ENCODE measurements at places on chromosomes 11 and 22.

- no peaks in the 10 kb centered on the region for H3K27me3 ChIP-seq
- no peaks in the 10 kb centered on the region for H3K36me3 ChIP-seq
- DNase-seq = peak; percentile 80
- peak overlapping the region; percentile 33 for H3K27ac ChIP-seq
- no peaks in the 10 kb centered on the region for H3K4me1 ChIP-seq
- H3K4me3 ChIP-seq = no peak overlapping the region
Measured at GRCh38 chr11:102552447-102553194, 22.1 kb upstream of the MMP7 start.

DNA sequence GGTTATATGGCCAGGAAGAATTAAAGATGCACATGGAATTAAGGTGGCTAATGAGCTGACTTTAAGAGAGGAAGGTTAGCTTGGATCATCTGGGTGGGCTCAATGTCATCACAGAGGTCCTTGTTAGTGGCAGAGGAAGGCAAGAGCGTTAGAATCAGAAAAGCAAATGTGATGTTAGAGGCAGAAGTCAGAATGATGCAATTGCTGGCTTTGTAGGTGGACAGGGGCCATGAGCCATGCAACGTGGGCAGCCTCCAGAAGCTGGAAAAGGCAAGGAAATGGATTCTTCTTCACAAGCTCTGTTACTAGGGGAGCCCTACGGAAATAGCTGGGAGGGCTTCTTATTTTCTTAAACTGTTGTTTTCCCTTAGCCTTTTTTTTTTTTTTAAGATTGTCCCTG, 2.3 kb upstream of the CBLIF start:
- no peaks in the 10 kb centered on the region for H3K4me1 ChIP-seq
- no peak overlapping the region for H3K4me3 ChIP-seq
- no peak for DNase-seq

DNA sequence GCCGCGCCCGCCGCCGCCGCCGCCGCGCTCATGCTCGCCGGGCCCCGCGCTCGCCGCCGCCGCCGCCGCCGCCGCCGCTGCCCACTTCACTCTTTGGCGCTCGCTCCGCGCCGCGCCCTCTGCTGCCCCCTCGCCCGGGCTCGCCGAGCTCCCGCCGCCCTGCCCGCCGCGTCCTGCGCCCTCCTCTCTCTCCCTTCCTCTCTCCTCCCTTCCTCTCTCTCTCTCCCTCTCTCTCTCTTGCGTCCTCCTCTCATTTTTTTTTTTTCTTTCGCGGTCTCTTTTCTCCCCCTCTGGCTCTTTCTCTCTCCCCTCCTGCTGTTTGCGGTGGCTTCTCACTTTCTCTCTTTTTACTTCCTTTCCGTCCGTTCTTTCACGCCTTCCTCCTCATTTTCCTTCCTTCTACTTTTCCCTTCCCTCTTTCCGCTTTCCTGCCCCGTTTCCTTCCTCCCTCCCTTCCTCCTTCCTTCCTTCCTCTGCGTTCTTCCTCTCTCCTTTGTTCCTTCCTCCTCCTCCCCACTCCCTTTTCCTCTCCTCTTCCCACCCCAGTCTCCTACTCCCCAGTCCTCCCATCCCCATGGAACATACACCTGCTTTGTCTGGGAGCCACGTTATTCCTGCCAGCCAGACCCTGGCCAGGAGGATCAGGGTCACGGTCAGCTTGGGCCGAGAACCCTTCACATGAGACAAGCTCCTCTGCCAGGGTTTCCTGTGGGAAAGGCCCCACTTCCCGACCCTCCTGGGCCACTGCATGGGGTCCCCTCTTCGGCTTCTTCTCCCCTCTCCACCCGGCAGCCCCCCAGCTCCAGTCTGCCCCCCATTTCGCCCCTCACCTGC, 19.3 kb upstream of the SHISAL1 start:
- no peaks in the 10 kb centered on the region for H3K36me3 ChIP-seq
- no peaks in the 10 kb centered on the region for H3K4me1 ChIP-seq
- no peak overlapping the region for H3K4me3 ChIP-seq
- peaks cover 7% of the 10 kb centered on the region for H3K27me3 ChIP-seq

- no peak for DNase-seq
- no peaks in the 10 kb centered on the region for H3K27me3 ChIP-seq
- peak overlapping the region; percentile 77 for H3K4me3 ChIP-seq
- H3K4me1 ChIP-seq = peaks cover 20% of the 10 kb centered on the region
- H3K27ac ChIP-seq = no peak overlapping the region
Measured at GRCh38 chr22:19429950-19430889, 1.3 kb downstream of the HIRA start.

DNA sequence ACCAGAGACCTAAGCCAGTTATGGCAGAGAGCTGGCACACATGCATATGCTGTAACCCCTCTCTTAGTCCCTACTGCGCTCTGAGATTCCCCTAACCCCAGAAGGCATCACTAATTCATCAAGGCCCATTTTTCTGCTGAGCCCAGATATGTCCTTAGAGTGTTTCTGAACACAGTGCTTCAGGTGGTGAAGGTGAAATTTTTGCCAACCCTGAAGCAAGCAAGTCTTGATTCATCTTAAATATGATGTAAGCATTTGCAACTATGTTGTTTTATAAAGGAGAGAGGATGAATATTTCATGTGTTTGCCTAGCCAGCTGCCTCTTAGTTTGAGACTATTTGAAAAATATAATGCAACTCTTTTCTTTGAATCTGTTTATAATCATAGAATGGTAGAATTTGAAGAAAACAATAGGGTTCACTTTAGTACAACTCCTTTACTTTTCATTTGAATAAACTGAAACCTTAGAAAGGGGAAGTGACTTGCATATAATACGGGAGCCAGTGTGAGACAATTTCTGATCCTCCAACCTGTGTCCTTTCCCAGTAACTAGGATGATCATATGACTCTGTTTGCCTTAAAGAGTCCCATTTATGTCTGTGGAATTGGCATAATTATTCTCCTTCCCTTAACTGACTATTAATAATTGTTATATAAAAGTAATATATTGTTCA, 194.3 kb upstream of the MTNR1B start:
- H3K4me1 ChIP-seq = no peaks in the 10 kb centered on the region
- H3K27ac ChIP-seq = no peak overlapping the region
- no peak overlapping the region for H3K4me3 ChIP-seq

GRCh38 chr22:37427135-37427710, at the start of gene ELFN2:
ELFN2 (minus strand) TSS chr22:37427479; CDS start chr22:37375534, 51,945 bp downstream.
- no peak for DNase-seq
- no peaks in the 10 kb centered on the region for H3K36me3 ChIP-seq
- no peak within 1 kb of the TSS for H3K27ac ChIP-seq
- H3K4me1 ChIP-seq = no peaks in the 10 kb centered on the region
- H3K27me3 ChIP-seq = no peaks in the 10 kb centered on the region

- no peaks in the 10 kb centered on the region for H3K27me3 ChIP-seq
- H3K4me1 ChIP-seq = no peaks in the 10 kb centered on the region
- no peak for DNase-seq
- no peaks in the 10 kb centered on the region for H3K36me3 ChIP-seq
Measured at GRCh38 chr11:35978183-35978582, 34.3 kb downstream of the LDLRAD3 start.

- H3K36me3 ChIP-seq = no peaks in the 10 kb centered on the region
- peaks cover 8% of the 10 kb centered on the region for H3K4me1 ChIP-seq
- H3K27ac ChIP-seq = no peak overlapping the region
- no peaks in the 10 kb centered on the region for H3K27me3 ChIP-seq
- DNase-seq = no peak
Measured at GRCh38 chr11:102368472-102368871, 21.5 kb downstream of the BIRC2 start.

GRCh38 chr11:126410649-126411048, 55.2 kb downstream of the ST3GAL4 start:
- H3K27me3 ChIP-seq = no peaks in the 10 kb centered on the region
- no peak overlapping the region for H3K4me3 ChIP-seq
- no peaks in the 10 kb centered on the region for H3K36me3 ChIP-seq
- DNase-seq = no peak

- H3K27ac ChIP-seq = no peak overlapping the region
- no peaks in the 10 kb centered on the region for H3K36me3 ChIP-seq
- H3K4me3 ChIP-seq = no peak overlapping the region
- peak; percentile 49 for DNase-seq
Measured at GRCh38 chr11:77619576-77620198, 17.9 kb downstream of the CLNS1A start.

GRCh38 chr11:19646921-19647320, 65.7 kb upstream of the NAV2 start:
- no peak overlapping the region for H3K27ac ChIP-seq
- H3K4me1 ChIP-seq = no peaks in the 10 kb centered on the region
- no peak overlapping the region for H3K4me3 ChIP-seq
- no peaks in the 10 kb centered on the region for H3K27me3 ChIP-seq

GRCh38 chr11:119920666-119921387, 191.8 kb upstream of the NECTIN1 start:
- H3K4me3 ChIP-seq = no peak overlapping the region
- peaks cover 4% of the 10 kb centered on the region for H3K27me3 ChIP-seq
- H3K27ac ChIP-seq = no peak overlapping the region

DNA sequence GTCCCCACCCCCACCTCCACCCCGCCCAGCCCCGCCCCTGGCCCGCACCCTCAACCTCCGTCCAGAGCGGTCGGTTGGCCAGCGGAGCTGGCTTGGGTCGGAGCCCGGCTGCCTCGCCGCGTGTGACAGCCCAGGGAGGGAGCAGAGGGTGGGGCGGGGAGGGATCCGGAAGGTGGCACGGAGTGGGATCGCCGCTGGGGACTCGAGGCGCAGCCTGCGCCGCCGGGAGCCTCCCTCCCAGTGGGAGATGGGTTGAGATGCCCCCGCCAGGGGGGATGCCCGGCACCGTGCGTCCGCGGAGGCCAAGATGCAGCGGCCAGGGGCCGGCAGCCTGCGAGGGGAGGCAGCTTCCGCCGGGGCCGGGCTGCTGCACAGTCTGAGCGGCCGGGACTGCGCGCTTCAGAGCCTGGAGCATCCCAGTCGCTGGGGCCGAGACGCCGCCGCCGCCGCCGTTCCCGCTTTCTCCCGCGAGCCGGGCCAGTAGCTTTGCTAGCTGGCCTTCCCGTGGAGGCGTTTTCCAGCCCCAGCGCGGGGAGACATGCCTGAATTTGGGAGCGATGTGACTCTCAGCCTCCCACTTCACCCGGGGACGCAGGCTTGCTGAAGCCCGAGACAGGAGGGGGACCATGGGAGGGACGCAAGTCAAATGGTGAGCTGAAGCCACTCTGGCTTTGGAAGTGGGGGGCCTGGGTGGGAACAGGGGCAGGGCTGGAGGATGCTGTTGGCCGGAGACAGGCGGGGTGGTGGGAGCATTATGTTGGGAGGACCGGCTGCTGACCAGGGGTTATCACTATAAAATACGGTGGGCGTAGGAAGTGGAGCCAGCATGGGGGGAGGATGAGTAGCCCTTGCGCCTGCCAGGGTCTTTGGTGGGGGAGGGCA, 40.2 kb downstream of the DIXDC1 start:
- peaks cover 6% of the 10 kb centered on the region for H3K4me1 ChIP-seq
- no peaks in the 10 kb centered on the region for H3K27me3 ChIP-seq
- H3K27ac ChIP-seq = peak overlapping the region; percentile 89
- H3K4me3 ChIP-seq = peak overlapping the region; percentile 60

DNA sequence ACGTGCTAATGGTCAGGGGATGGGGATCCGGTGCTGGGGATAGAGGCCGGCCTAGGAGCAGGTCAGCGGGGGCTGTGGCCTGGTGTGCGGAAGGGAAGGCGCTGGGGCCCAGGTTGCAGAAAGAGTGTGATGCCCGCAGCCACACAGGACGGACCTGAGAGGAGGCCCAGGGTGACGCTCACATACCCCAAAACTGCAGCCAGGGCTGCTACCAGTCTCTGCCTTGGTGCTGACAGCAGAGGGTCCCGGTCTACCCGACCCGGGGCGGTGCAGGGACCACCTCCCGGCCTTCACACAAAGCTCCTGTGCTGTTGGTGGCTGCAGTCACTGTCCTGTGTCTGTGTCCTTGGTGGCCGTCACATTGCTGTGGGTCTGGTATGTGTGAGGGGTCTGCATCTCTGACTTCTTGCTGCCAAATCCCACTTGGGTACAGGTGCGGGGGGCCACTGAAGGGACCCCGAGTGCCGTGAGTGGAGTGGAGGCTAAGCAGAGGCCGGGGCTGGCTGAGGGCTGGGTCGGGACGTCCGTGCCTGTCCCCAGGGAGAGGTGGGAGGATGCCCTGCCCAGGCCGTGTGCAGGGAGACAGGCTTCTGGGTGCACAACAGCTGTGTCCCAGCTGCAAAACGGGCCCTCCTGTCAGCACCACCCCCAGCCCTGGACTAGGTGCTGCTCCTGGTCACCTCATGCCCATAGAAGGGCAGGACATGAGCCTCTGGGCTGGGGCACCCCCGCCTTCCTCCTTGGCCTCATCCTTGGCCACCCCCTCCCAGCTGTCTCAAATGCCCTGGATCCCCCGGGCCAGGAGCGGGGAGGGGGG, 1.5 kb downstream of the LSP1 start:
- H3K27me3 ChIP-seq = no peaks in the 10 kb centered on the region
- H3K4me3 ChIP-seq = no peak overlapping the region
- H3K27ac ChIP-seq = no peak overlapping the region
- no peaks in the 10 kb centered on the region for H3K36me3 ChIP-seq
- no peak for DNase-seq

GRCh38 chr11:70641369-70641768, 243.0 kb downstream of the CTTN start:
- H3K4me1 ChIP-seq = no peaks in the 10 kb centered on the region
- no peaks in the 10 kb centered on the region for H3K36me3 ChIP-seq
- H3K4me3 ChIP-seq = no peak overlapping the region
- no peaks in the 10 kb centered on the region for H3K27me3 ChIP-seq
- no peak overlapping the region for H3K27ac ChIP-seq
- DNase-seq = no peak

DNA sequence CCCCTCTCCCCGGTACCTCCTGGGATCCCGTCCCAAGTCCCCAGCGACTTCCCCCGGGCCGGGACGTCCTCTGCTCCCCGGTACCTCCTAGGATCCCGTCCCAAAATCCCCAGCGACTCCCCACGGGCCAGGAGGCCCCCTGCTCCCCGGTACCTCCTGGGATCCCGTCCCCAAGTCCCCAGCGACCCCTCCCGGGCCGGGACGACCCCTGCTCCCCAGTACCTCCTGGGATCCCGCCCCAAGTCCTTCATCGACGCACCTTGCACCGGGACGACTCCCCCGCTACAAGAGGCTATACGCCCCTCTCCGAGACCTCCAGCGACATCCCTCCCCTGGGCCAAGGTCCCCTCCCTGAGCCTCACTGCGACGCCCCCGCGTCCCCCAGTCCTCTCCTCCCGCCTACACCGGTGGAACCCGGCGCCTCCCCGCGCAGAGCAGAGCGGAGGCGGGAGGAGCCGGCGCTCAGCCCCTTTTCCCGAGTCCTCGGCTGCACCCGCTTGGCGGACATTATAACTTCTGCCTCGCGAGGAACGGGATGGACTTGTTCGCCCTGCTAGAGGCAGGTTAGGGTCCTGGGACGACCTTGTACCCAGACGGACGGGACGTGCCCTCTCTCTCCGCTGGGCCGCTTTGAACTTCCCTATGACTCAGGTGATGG, 912 bp downstream of the KREMEN1 start:
- H3K36me3 ChIP-seq = no peaks in the 10 kb centered on the region
- H3K27ac ChIP-seq = peak overlapping the region; percentile 77
- H3K27me3 ChIP-seq = no peaks in the 10 kb centered on the region
- DNase-seq = peak; percentile 50
- peaks cover 7% of the 10 kb centered on the region for H3K4me1 ChIP-seq
- H3K4me3 ChIP-seq = peak overlapping the region; percentile 75

All from prostate gland (tissue), 2 donors.